Stimulated activated CD4-positive, alpha-beta T cell treated with anti-CD3 and anti-CD28 coated beads, Interleukin-1b, Interleukin-23, amount 100 ng/mL, for 4 hours (primary cell): ENCODE measurements at places on chromosomes 4 and X.

- no peak for DNase-seq
Observed at GRCh38 chrX:107398115-107398514, 51.3 kb upstream of the FRMPD3 start.

DNA sequence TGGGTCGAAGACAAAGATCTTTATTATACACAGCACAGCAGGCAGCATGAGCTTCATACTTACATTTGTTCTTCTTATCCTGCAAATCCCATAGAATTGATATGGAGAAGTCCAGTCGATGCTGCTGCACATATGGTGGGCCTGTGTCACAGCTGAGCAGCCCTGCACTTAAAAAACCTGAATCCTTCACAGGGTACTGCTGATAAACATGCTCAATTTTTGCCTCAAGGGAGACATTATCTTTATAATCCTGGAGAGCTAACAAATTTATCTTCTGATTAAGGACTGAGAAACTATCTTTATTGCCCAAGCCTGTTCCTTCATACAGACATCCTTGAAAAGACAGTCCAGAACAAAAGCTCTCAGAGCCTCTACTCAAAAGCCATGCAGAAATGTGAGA lies 434.4 kb upstream of the FAM47C start:
- no peak for DNase-seq

GRCh38 chrX:109749207-109749606 lies 16.1 kb upstream of the ACSL4 start:
- DNase-seq: no peak

- no peak for DNase-seq
Observed at GRCh38 chrX:32183066-32183465, 1028.3 kb downstream of the DMD start.

GRCh38 chr4:82398263-82398662 lies 24.5 kb upstream of the HNRNPD start:
- DNase-seq: no peak

DNA sequence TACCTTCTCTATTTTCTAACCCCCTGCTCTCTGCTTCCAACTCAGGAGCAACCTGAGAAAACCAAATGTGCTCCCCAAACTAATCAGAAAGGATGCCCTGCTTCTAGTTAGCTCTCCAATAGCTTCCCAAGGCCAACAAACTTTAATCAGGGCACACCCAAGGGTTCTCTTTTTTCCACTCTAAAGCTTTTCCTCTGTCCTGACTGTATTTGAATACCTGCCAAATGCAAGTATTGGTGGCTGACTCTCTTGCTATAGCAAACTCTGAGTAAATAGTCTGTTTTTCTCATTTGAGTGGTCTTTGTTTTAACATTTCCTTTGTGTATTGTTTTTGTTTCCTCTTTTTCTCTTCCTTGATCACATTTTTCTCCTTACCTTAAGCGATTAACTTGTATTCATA lies 52.5 kb downstream of the GBA3 start:
- no peak for DNase-seq

- no peak for DNase-seq
Observed at GRCh38 chr4:38800961-38801450, 3.6 kb downstream of the TLR1 start.

- no peak for DNase-seq
Observed at GRCh38 chr4:98232202-98232601, 29.0 kb upstream of the RAP1GDS1 start.
